GM12891 (cell line): ENCODE measurements at places on chromosomes 6 and 20.

DNA sequence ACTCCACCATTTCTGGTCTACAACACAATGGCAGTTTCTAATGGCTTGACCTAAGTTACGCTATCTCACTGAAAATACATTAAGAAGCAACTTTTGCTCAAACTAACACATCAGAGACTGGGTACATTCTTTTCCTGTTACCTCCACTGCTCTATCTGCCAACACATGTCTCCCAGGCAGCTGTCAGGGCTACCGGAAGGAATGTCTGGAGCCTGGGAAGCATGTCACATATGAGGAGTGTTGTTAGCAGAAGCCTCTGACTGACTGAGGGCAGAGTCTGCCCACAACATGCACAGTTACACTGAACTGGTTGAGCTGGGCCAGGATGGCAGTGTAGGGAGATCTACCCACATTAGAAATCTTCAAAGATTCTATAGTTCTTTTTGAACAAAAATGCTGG lies 264.5 kb downstream of the KIF16B start:
- DNase-seq, result no peak

DNA sequence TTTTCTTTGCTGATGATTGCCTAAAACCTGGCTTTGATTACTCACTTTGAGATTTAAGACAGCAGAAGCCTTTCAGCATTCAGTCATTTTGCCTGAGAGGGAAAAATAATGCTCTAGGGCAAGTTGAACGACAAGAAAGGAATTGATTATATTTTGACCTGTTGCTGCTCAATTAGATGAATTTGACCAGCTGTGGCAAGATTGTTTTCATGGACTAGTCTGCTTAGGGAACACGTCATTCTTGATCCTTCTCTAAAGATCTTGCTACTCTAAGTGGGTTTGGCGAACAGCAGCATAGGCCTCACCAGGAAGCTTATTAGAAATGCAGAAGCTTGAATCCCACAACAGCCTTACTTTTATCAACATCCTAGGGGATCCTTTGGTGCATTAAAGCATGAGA lies 59.7 kb upstream of the PHACTR1 start:
- no peak for DNase-seq

- no peak for DNase-seq
These were observed 3.6 kb upstream of the TFEB start for GRCh38 chr6:41739041-41739440.

GRCh38 chr20:52936351-52937340 lies 35.5 kb upstream of the TSHZ2 start:
- DNase-seq, result no peak

DNA sequence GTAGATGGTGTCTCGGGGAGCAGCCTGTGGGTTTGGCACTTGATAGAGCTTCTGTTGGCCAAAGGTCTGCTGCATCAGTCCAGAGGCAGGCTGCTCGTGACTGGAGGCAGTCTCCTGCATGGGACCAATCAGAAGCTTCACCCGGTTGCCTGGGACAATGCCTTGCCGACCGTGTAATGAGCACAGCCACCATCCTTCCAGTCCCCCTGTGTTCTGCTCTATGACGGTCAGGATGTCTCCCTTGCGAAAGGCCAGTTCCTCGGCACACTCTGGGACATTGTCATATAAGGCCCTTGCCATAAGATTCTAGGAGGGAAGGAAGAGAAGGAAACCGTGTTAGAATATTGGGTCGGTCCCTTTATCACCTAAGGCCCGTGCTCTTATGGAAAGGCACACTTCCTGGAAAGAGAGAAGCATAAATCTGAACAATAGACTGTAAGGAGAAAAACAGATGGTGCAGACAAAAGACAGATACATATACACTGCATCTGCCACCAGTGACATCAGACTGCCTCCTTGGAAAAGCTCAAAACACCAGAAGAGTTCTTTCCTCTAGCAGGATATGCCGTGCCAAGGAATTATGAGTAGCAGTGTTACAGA lies 18.9 kb downstream of the NEDD9 start:
- DNase-seq, result no peak

DNA sequence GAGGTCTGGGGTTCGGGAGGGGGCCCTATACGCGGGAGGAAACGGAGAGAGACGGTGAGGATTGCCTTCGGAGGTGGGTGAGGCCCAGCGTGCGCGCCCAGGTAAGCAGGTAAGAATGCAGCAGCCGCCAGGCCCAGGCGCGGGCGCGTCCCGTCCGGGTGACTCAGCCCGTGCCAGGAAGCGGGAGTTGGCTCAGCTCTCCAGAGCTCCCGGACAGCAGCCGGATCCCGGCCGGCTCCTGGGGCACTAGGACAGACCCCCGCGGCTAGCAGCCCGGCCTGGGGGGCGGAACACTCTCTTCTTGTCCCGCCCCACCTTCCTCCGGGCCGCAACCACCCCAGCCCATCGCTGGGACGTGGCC lies 1.5 kb upstream of the MDFI start:
- no peak for DNase-seq

DNA sequence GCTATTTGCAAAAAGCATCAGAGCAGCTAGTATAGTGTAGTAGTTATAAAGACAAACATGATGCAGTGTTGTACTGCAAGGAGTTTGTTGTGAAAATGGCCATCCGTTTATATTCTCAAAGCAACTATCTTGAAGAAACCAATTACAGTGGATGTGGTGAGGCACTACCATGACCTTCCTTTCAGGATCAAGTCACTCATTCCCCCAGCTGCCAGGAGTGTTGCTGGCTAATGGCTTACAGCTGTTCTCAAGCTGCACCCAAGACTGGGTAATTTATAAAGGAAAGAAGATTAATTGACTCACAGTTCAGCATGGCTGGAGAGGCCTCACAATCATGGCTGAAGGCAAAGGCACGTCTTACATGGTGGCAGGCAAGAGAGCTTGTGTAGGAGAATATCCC lies 29.0 kb downstream of the ADGRF4 start:
- DNase-seq, result no peak

DNA sequence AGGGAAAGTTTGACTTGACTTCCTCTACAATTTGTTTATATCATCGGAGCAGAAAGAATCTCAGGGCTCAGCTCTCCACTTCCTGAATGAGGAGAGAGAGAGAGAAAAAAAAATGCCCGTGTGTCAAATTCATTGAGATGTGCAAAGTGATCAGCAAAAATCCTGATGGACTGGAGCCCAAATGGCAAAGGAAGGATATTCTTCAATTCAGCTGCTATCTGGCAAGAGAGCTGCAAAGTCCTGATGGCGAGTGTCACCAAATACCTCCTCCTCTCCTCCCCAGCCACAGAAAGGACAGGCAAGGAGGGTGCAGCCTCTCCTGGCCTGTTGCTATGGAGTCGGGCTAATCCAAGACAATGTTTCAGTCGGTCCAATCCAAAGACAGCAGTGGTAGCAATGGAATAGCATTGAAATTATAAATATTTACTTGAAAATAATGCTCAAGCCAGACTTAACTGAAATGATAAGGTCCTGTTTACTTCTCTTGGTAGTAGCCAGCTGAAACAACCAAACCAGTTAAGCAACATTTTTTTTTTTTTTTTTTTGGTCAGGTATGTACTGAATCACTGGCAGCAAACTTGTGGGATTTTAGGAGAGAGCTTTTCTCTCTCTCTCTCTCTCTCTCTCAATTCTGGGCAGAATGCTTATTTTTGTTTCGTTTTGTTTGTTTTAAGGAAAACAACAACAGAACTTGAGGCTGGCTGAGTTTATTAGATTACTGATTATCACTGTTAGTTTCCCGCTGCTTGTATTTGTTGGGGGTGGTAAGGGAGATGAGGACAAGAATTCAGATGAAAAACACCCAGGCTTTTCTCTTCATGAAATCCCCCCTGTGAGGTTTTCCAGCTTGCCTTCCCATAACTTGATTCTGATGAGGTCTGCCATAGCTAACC lies 204.2 kb downstream of the BCAS1 start:
- DNase-seq, result no peak

- no peak for DNase-seq
These were observed 11.5 kb downstream of the ATP9A start for GRCh38 chr20:51756653-51757052.

DNA sequence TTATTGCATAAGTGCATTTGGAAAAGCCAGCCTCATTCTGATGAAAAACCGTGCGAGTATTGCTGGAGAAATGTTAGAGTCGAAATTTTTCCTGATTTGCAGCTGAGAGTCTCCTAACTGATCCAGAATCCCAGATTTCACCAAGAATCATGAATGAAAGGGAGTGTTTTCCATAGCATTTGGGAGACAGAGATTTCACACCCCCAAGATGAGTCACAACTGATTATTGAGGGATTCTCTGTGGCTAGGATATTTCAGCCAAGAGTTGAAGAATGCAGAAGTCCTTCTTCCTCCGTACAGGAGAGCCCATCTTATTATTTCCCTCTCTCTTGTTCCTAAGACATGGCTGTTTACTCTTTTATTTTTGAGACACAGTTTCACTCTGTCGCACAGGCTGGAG lies 82.2 kb upstream of the SALL4 start:
- no peak for DNase-seq

GRCh38 chr6:30647242-30648116 lies 546 bp downstream of the C6orf136 start:
- DNase-seq, result peak; percentile 82

DNA sequence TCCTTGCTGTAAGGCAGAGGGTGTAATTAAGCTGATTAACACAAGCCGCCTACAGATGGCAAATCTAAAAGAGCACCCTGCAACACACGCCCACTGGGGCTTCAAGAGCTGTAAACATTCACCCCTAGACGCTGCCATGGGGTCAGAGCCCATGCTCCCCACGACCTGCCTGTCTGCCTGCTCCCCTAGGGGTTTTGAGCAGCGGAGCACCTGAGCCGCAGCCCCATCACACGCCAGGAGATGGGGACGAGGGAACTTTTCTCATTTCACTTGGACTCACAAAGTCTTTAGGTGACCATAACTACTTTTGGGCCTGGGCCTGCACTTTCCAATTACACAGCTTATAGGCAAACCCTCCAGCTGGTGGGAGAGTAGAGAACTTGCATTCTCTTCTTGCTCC lies 99.0 kb upstream of the SOX4 start:
- no peak for DNase-seq

GRCh38 chr6:53718597-53719460 lies 53.3 kb upstream of the KLHL31 start:
- peak; percentile 35 for DNase-seq

DNA sequence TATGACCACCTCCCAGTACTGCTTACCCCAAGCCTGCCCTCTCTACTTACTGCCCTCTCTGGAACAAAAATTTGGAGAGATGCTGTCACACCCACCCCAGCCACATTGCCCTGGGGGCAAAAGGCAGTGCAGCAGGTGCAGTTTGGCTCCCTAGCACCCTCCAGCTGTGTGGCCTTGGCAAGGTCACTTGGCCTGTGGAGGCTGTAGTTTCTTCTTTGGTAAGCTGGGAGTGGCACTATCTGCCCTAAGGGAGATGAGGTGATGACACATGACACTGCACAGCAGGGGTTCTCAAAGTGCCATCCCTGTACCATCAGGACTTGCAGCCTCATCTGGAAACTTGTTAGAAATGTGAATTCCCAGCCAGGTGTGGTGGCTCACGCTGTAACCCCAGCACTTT lies 44.8 kb downstream of the TAF8 start:
- no peak for DNase-seq

GRCh38 chr6:97864826-97865225 lies 581.8 kb upstream of the MMS22L start:
- no peak for DNase-seq
